ENCODE measurements at places on chromosomes 2 and 18.

- no peak for DNase-seq
Observed at GRCh38 chr18:13414521-13414920, 196.0 kb downstream of the LDLRAD4 start.

DNA sequence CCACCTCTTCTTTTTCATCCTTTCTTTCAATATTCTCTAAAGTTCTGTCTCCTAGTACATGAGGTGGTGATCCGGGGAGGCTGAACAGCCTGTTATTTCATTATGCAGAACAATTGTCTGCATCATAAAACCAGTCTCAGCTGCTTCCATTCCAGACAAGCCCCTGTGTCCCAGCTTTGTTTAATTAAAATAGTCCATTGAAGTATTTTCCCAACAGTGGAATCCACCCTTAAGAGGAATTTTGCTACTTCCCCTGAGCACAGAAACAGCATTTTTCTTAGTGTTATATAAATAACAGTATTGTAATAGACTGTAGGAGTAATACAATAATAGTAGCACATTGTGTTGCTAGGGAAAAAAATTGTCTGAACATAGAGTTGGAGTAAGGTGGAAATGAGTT is 395.4 kb upstream of the TCF4 start:
- DNase-seq, result no peak

- no peak for DNase-seq
Observed at GRCh38 chr2:236715491-236715961, 145.9 kb downstream of the ACKR3 start.

DNA sequence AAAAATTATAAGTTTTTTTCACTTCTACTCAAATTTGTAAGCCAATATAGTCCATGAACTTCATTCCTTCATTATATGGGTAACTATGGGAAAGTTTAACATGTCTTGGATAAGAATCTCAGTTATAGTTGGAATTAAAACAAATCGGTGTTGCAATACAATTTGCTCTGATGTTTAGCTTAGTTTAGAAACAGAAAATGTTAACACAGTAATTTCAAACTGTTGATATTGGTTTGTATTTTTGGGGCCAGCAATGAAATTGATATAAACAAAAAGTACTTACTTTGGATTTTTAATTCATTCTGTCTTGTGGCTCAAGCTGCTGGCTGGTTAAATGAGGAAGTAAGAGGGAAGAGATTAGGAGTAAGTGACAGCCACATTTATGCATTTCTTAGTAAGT is 368.5 kb upstream of the NT5C1B start:
- DNase-seq, result no peak
